ENCODE measurements at places on chromosomes 11 and 22.

- no peaks in the 10 kb centered on the region for H3K36me3 ChIP-seq
- H3K4me1 ChIP-seq: no peaks in the 10 kb centered on the region
- H3K27me3 ChIP-seq: no peaks in the 10 kb centered on the region
- no peak overlapping the region for H3K27ac ChIP-seq
These were observed 60.7 kb downstream of the TTC17 start for GRCh38 chr11:43419460-43419859.

GRCh38 chr11:102591160-102591718, 33.9 kb downstream of the MMP20 start:
- no peaks in the 10 kb centered on the region for H3K27me3 ChIP-seq
- no peak for DNase-seq
- no peak overlapping the region for H3K4me3 ChIP-seq
- no peaks in the 10 kb centered on the region for H3K4me1 ChIP-seq
- H3K36me3 ChIP-seq: no peaks in the 10 kb centered on the region

- peaks cover 9% of the 10 kb centered on the region for H3K4me1 ChIP-seq
- H3K4me3 ChIP-seq: no peak overlapping the region
These were observed 1184.5 kb downstream of the BRD1 start for GRCh38 chr22:48643066-48643731.

GRCh38 chr11:62678433-62678769, 472 bp downstream of the UBXN1 start:
- no peak for DNase-seq
- no peaks in the 10 kb centered on the region for H3K27me3 ChIP-seq
- peaks cover 3% of the 10 kb centered on the region for H3K4me1 ChIP-seq
- peak overlapping the region; percentile 73 for H3K27ac ChIP-seq
- H3K36me3 ChIP-seq: no peaks in the 10 kb centered on the region

GRCh38 chr11:15535414-15535813, 420.7 kb downstream of the INSC start:
- DNase-seq: no peak
- H3K36me3 ChIP-seq: no peaks in the 10 kb centered on the region
- H3K27me3 ChIP-seq: no peaks in the 10 kb centered on the region
- H3K4me3 ChIP-seq: no peak overlapping the region
- H3K4me1 ChIP-seq: no peaks in the 10 kb centered on the region

Data from ovary (tissue), 10 donors.